ENCODE measurements at places on chromosomes 11 and 22.

- DNase-seq, result no peak
Observed at GRCh38 chr11:130477586-130478203, 29.2 kb downstream of the ADAMTS15 start.

- no peak for DNase-seq
Observed at GRCh38 chr22:19464975-19465374, 14.0 kb downstream of the UFD1 start.

GRCh38 chr11:107592813-107593212 is 1.9 kb downstream of the ELMOD1 start:
- no peak for DNase-seq

- no peak for DNase-seq
Observed at GRCh38 chr11:80167766-80168165, 726.9 kb upstream of the TENM4 start.

- no peak for DNase-seq
Observed at GRCh38 chr11:100734743-100735527, 47.8 kb downstream of the ARHGAP42 start.

GRCh38 chr11:110774138-110775014 is 62.1 kb upstream of the ARHGAP20 start:
- no peak for DNase-seq

DNA sequence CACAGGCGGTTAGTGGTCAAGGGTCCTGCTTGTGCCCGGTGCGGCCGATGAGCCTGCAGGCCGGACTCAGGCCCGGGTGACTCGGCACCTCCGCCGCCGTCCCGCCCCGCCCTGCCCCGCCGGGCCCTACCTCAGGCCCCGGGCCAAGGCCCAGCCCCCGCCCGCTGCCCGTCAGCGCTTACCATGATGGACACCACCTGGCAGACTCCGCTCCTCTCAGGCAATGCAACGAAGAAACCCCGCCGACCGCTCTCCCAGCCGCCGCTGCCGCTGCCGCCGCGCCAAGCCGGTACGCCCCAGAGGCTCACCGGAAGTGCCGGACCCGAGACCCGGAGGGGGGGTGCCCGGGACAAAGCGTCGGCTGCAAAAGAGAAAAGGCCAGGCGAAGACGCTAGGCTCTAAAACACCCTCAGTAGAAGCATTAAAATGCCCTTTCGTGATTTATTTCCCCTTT is at the start of gene UFD1:
Gene UFD1, minus strand, starts transcription at position 293 of the 454 bp plus-strand sequence. Its CDS starts 108 bp downstream, at position 185.
- peak; percentile 62 for DNase-seq

DNA sequence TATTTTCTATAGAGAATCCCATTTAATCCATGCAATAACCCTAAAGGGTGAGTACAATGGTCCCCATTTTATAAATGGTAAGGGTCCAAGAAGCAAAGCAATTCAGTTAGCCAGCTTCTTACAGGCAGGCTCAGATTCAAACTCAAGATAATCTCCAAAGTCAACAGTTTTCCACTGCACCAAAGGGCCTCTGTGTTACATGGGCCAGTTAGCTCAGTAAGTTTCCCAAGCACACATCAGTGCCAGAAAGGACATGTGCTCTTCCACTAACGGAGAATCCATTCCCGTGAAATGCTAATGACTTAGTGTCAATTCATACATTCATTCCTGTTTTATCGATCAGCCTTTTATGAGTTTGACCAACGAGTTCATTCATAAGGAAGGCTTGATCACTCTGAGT is 11.0 kb downstream of the SLC43A1 start:
- DNase-seq, result no peak

DNA sequence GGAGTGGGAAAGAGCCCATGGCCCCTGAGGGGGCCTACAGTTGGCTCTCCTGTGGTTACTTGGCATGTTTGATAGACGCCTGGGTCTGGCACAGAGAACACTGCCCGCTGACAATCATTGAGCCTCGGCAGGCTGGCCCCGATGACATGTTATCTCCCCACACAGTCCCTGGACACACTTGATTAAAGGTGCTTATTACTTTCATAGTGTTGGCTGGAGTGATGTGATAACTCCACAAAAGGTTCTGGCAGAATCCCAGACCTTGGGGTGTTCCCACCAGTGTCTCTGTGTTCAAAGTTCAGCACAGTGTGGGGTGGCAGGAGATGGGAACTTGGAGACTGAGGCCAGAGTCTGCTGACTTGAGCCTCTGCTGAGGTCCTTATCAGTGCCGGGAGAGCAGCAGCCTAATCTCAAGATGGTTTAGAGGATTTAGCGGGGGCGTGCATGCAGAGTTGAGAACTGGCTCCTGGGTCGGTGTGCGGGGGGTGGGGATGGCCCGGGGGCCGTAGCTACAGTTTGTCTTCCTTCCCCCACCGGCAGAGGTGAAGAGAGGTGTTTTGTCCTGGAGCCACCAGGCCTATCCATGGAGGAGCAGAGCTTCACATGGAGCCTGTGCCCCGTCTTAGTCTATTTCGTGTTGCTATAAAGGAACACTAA is 22.5 kb downstream of the PARVB start:
- DNase-seq, result no peak

- DNase-seq, result no peak
Observed at GRCh38 chr11:1762537-1763302, 1.0 kb downstream of the CTSD start.

Data from stimulated activated CD8-positive, alpha-beta memory T cell treated with anti-CD3 and anti-CD28 coated beads, Interleukin-12 subunit alpha, Interleukin-12 subunit beta, amount 100 ng/mL, for 1 hour (primary cell).